ENCODE measurements at places on chromosomes 4 and X.
A peak's percentile ranks its signal among the peaks of the same experiment; 100 is the strongest.

DNA sequence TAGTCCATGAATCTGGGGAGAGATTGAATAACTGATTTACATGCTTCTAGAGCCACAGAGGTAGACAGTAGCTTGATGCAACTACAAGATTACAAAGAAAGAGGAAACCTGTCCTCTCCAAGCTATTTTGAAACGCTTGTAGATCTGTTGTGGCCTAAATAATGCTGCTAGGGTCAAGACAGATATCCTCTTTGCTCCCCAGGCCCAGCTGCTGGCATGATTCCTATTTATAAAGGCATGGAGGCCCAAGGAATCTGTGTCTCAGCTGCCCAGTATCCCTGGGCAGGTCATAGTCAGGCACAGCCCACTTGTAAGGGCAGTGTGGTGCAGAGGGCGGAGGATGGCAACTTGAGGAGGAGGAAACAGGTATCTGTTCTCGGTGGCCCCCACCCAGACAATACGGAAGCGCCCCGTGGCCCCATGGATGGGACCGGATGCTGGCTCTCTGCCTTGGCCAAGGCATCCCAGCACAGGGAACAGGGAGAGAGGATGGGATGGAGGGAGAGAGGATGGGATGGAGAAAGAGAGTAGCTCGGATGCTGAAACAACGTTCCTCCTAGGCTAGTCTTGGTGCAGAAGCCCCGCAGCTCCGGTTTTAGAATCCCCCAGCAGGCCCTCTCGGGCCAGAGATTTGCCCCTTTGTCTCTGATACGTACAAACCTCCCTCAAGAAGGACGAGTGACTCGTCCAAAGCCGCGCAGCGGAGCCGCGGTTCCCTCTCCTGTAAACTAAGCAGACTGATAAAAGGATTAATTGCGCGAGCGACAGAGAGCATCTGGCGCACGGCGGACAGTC is 767 bp upstream of the SMIM20 start:
- DNase-seq = no peak

DNA sequence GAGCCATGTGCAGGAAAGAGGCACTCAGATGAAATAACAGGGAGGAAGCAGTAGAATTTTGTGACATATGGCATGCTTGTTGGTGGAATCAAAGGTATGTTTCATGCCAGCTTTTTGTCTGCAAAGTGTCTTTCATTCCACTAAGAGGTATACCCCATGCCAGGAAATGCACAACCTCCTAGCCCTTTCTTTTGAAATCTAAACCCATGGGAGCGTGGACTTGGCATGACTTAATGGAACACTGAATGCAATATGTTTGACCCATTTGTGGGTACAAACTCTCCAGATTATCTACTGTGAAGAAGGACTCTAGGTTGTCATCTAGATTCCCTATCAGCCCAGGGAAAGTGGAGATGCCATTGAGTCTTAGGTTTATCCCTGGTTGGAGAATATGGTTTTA is 338.3 kb upstream of the TEX13C start:
- DNase-seq = no peak

DNA sequence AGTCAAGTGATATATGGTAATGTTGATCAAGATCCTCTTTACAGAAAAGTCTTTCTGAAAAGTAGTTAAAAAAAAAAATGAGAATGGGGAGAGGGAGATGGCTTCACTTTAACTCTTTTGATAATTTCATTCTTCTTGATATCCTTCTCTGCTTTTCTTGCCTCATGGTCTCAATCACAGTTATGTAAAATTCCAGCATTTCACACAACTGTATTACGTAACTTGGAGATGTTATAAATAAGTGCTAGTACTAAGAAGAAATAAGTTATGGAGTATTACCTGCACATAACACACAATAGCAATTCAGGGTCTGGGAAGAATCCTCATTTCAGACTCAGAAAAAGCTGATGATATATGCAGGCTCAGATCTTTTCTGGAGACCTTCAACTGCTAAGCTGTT is 22.0 kb downstream of the RUFY3 start:
- DNase-seq = no peak

- DNase-seq = no peak
Measured at GRCh38 chr4:6498511-6499237, 26.3 kb upstream of the PPP2R2C start.

GRCh38 chr4:52038103-52038912 is at the start of gene SGCB:
Gene SGCB (minus strand): TSS chr4:52038299. CDS start chr4:52038259, 40 bp downstream.
- DNase-seq = peak; percentile 77

- DNase-seq = no peak
Measured at GRCh38 chr4:119559044-119559647, 69.5 kb downstream of the PDE5A start.

- DNase-seq = no peak
Measured at GRCh38 chrX:39850630-39851152, 247.1 kb downstream of the BCOR start.

DNA sequence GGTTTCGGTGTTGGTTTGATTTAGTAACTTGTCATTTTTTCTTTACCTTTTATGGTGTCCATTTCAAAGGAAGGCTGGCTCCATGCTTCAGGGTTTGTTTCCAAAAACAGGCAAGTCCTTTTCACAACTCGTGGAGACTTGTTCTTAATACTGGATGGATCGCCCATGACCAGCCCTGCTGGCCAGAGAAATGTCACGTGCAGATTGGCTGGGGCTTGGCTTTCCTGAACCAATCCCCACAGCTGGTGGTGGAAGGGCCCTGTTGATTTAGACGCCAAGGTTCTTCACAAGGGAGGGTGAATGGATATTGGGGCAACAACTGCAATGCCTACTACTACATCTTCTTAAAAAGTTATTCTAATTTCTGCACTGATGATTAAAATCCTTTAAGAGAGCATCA is 92.6 kb downstream of the SHROOM3 start:
- DNase-seq = no peak

Data from occipital lobe (tissue), 3 donors.